ENCODE measurements at places on chromosomes 7 and 10.
A peak's percentile ranks its signal among the peaks of the same experiment; 100 is the strongest.

GRCh38 chr7:28298870-28299518 lies 113.3 kb upstream of the CREB5 start:
- no peak for DNase-seq

- DNase-seq: no peak
Observed at GRCh38 chr10:104591441-104591840, 49.6 kb upstream of the SORCS3 start.

DNA sequence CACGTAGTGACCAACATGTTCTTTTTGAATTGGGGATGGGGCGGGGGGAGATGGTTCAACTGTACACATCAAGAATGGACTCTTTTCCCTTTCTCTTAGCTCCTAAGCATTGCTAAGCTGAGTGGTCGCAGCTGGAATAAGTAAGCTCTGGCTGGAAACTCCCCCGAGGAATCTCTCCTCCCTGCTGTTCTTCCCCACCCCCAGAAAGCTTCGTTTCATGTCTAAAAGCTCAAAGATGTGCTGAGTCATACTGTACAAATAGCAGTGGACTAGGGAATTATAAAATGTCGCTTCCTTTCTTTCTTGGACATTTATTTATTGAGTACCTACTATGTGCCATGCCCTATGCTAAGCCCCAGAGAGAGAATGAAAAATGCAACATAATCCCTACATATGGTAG lies 191.1 kb upstream of the ADO start:
- no peak for DNase-seq

- no peak for DNase-seq
Observed at GRCh38 chr10:124063750-124064603, 29.4 kb downstream of the CHST15 start.

DNA sequence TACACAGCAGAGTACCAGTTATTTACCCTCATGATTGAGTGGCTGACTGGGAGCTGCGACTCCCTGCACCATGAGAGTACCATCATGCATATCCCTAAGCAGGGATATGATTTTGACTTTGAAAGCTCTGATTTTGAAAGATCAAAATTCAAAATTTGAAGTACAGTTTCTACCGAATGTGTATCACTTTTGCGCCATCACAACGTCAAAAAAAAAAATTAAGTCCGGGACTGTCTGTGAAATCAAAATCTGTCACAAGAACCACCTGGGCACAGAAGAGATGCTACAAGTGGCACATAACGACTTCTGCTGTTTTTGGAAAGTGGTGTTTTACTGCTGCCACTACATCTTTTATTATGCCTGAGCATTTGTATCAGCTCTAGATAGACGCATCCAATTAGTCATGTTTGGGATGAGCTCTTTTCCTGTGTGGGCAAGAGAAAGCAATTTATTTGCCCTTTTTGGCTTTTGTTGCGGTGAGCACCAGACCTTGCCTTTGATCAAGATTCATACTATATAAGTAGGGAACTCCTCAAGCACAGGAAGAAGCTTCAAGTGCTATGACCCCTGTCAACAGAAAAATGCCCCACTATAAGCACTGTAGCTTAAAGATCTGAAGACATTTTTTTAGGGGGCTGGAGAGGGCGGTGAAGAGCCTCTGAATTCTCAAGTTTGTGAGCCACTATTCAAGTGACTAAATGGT lies 10.7 kb downstream of the MTPN start:
- no peak for DNase-seq

DNA sequence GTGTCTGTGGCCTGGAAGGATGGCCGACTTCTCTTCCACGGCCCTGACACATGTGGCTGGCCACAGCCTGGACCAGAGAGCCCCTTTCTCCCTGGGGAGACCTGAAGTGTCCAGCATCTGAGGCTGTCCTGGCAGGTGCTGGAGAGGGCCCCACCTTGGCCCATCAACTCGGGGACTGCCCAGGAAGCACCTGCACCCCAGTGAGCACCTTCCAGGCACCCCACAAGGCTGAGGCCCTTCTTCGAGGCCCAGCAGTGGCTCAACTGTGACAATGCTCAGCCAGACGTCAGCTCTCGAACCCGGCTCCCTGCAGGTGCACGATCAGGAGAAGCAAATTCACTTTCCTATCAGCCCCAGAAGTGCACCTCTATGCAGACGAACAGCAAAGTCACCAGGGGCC lies 24.3 kb downstream of the RGS10 start:
- DNase-seq: no peak

DNA sequence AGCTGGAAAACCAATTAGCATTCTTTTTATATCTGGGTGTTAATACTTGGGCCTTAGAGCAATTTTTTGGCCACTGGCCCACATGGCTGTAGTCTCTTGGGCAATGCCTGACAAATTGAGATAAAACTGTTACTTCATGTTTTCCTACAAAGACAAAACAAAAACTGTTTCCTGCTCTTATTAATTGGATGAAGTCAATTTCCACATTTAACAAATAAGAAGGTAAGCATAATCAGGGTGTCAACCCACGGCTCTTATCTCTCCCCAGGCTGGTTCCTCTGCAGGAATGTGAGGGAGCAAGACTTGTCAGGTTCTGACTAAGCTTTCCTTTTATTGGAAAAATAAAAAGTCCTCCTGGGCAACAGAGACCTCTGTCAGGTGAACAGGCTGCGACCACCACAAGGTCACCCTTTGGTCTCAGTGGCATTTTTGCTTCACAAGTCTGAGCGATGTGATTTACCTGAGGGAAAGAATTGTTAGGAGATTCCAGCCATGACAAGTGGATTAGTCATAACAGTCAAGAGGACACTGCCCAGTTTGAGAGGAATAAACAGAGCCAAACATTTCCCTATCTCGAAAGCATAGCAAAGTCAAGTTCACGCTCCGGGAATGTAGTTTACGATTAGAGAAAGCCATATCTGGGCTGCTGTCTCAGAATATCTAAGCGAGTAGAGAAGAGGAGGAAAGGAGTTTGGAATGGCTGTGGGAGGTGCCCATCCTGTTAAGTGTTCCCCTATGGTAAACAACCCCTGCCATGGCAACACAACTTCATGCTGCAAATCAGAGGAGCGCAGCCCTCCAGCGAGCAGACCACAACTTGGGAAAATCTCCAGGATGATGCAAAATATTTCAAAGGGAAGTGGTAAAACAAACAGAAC lies 144.4 kb downstream of the TES start:
- DNase-seq: no peak

DNA sequence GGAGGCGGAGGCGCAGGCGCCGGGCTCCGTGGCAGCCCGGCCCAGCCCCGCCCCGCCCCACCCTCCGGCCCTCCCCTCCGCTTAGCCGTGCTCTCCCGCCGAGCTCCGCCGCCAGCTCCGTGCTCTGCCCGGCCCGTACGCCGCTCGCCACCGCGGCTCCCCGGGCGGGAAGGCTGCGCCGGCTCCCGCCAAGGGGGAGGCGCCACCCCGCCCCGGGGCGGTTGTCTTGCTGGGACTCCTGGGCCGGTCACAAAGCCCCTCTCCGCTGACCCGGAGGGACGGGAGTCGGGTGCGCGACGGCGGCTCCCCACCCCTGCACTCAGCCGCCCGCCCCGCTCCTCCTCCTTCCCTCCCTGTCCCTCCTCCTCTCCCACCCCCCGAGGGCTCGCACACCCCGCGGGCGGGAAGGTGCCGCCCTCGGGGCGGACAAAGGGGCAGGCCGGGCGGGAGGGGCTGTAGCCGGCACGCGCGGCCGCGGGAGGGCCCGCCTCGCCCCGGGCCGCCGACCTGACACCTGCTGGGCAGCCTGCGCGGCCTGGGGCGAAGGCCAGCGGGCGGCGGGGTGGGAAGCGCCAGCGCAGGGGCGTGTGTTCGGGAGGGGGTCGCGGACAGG lies 11.5 kb upstream of the SP8 start:
- no peak for DNase-seq

DNA sequence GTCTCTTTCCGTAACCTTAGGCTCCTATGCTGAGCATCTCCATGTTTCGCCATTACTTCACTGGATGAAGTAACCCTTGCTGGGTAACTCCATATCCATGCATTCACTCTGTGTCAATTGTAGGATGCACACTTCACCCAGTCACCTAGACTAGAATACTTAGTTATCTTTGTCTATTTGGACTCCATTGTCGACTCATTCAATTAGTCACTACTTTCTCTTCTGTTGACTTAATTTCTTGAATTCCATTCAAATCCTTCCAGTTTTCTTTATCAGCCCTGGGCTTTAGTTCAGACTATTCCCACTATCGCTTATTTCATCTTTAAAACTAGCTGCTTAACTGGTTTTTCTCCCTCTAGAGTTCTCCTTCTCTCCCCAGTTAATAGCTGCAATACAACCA lies 111.3 kb upstream of the TNS3 start:
- no peak for DNase-seq

GRCh38 chr7:156703773-156704482 lies 63.4 kb downstream of the RNF32 start:
- DNase-seq: no peak

GRCh38 chr7:99997545-99998137 lies 17.8 kb upstream of the ZKSCAN1 start:
- DNase-seq: peak; percentile 32

GRCh38 chr10:66095610-66096009 lies 830.2 kb upstream of the LRRTM3 start:
- DNase-seq: no peak

GRCh38 chr10:17232276-17232960 lies 4.4 kb downstream of the VIM start:
- no peak for DNase-seq

GRCh38 chr7:81604075-81604807 lies 165.6 kb downstream of the HGF start:
- DNase-seq: no peak

GRCh38 chr7:99366646-99367045 lies 7.9 kb upstream of the ARPC1B start:
- no peak for DNase-seq

GRCh38 chr7:95004618-95005247 lies 97.3 kb downstream of the PPP1R9A start:
- no peak for DNase-seq

GRCh38 chr7:70267381-70268120 lies 669.3 kb downstream of the AUTS2 start:
- no peak for DNase-seq

DNA sequence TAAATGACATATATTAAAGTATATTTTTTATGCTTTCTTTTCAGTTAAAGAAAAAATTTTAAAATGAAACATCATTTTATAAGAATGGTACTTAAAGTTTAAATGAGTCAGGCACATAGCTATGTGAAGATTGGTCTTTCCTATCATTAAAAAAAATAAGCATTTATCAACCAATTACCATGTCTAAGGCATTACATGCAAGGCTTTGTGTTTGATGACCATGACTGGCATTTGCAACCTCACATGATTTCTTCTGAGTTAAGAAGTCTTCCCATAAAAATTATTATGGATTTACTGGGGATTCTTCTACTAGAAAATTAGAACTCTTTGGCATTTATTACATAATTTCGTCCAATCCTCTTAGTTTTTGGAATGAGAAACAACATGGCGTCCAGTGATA lies 776.1 kb downstream of the MAGI2 start:
- DNase-seq: no peak

DNA sequence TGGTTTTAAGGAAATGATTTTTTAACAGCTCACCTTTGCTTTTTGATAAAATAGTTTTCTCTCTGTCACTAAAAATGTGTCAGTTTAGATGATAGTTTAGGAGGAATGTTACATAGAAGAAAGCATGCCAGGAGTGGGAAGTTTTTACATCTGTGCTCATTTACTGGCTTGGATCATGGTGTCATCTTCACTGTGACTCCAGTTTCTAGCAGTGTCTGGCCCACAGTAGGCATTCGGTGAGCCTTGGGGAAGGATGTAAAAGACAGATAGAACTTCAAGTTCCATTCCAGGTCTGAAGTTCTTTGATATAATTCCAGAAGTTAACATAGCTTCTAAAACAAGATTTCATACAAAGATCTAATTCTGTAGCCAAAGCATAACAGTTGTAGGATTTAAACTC lies 259.2 kb downstream of the BICC1 start:
- no peak for DNase-seq

GRCh38 chr7:15330943-15331342 lies 230.9 kb downstream of the AGMO start:
- DNase-seq: no peak

GRCh38 chr7:130493275-130493873 lies 1.5 kb downstream of the MEST start:
- no peak for DNase-seq

DNA sequence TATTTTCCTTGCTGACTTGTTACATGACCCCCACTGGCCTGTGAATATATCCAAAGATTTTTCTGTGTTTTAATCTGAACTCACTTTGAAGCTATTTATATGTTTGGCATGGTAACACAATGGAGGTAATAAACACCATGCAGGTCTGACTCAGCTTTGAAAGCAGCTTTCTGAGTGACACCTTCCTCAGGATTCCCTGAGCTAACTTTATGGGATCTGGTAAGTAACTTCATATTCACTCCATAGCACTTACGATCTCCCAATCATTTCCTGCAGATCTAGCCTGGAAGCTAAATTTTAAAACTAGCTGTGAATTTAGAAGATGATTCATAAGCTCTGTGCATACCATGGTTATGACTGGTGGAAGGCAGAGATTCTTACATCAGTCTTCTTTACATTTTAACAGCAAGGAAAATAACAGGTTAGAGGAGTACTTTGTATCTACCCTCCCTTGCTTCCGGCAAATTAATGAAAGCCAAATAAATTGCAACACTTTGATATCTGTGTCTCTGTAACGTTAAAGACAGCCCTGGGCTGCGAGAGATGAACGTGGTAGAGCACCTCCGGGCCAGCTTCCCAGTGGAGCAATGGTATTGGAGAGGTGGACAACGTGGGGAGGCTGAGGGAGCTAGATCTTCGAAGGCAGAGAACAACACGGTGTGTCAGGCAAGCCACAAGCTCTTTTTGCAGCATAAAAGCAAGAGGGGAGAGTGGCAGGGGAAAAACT lies 170.2 kb upstream of the KLF14 start:
- no peak for DNase-seq

DNA sequence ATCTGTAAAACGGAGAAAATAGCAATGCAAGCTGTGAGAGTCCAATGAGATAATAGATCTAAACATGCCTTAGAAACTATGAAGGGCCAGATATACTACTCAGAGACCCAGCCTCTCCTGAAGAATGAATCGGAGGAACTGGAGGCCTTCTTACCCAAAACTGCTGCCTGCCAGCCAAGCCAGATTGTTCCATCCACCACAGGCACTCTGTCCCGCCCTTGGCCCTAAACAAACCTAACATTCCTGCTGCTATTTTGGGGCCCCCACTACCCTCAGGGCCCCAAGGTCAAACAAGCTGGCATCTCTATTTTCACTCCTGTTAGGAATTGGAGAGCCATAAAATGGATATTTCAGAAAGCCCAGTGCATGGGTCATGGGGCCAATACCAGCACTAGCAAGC lies 48.0 kb upstream of the HMX3 start:
- no peak for DNase-seq

DNA sequence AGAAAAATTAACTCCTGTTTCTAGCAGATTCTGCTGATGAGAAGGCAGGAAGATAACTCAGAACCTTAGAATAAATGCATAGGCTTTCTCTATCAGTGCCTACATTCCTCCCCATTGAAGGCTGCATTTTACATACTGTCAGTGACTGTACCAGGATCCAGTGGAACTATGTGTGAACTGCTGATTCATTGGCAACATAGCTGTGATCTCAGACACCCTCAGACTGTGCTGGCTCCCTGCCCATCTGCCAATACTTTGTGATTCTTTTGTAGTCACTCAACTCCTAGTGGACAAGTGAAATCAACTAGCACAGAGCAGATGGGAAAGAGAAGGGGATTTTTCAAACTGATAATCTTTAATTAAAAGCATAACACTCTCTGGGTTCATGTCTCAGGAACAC lies 375.8 kb downstream of the MDFIC start:
- no peak for DNase-seq

All from stimulated activated CD8-positive, alpha-beta memory T cell treated with anti-CD3 and anti-CD28 coated beads, Interleukin-15, amount 100 ng/mL, for 1 hour (primary cell).